ENCODE measurements at places on chromosomes 1 and 21.

DNA sequence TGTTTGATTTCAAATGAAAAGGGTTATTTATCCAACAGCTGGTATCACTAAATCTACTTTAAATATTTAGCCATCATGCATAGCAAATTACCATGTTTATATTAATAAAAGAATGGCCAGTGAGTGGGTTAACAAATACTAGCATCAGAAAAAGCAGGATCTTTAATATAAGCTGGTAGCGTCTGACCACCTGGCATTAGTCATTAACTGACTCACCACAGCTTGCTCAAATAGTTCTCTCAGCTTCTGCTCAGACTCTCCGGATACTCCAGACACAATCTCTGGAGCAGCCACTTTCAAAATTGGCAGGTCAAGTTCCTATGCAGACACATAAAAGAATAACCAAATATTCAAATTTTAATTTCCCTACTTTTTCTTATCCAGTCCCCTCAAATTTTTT is 29.6 kb downstream of the NVL start:
- DNase-seq = no peak

DNA sequence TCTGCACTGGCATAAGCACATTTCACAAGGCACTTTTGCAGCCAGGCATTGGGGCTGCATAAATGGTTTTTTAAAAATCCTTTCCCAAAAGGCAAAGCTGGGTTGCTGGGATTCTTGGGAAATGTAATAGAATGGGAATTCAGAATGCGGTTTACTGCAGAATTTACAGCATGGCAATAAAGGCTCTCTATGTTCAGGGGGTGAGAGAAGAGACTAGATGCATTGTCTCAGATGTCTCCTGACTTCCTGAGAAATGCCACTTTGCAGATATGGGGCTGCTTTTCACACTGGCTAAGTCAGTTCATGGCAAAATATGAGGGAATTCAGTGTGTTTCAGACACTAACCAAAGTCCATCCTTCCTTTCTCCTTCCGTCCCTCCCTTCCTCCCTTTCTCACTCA is 13.5 kb downstream of the FCGR2B start:
- no peak for DNase-seq

- no peak for DNase-seq
These were observed 4.3 kb downstream of the SLC45A3 start for GRCh38 chr1:205676002-205676401.

GRCh38 chr1:184987696-184988095 is 13.4 kb upstream of the NIBAN1 start:
- no peak for DNase-seq

GRCh38 chr21:42733037-42733627 is 79.7 kb downstream of the PDE9A start:
- DNase-seq = no peak

GRCh38 chr1:56496821-56497772 is 82.3 kb downstream of the PLPP3 start:
- no peak for DNase-seq

DNA sequence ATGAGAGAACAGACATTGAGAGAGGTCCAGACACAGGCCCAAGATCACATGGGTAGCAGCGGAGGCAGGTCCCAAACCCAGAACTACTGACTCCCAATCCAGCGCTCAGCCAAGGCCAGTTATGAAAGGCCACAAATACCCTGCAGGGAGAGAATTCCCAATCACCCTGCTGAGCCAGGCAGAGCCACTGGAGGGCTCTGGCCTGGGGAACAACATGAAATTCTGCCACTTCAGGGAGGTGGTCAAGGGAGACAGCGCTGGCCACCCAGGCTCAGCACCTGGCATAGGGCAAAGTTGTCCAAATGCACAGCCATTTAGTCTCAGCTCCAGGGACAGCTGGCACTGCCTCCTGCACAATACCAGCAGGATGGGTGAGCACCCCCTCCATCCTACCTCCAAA is 27.5 kb downstream of the SLC9A1 start:
- DNase-seq = no peak

GRCh38 chr1:203629507-203630082 is 3.0 kb downstream of the ATP2B4 start:
- no peak for DNase-seq

DNA sequence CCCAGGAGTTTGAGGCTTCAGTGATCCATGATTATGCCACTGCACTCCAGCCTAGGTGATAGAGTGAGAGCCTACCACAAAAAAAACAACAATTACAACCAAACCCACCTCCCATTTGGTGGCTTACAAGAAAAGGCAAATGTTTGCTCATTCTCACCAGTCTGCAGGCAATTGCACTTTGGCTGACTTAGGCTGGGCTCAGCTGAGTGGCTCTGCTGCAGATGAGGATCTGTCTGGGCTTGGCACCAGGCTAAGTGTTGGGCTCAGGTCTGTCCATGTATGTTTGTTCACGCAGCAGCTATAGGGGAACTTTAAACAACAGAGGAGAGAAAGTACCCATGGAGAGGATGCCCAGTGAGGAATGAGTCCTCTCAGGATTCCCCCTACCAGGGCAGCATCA is 28.0 kb upstream of the COA6 start:
- DNase-seq = no peak

GRCh38 chr21:45097827-45098387 is 23.5 kb downstream of the ADARB1 start:
- DNase-seq = no peak

DNA sequence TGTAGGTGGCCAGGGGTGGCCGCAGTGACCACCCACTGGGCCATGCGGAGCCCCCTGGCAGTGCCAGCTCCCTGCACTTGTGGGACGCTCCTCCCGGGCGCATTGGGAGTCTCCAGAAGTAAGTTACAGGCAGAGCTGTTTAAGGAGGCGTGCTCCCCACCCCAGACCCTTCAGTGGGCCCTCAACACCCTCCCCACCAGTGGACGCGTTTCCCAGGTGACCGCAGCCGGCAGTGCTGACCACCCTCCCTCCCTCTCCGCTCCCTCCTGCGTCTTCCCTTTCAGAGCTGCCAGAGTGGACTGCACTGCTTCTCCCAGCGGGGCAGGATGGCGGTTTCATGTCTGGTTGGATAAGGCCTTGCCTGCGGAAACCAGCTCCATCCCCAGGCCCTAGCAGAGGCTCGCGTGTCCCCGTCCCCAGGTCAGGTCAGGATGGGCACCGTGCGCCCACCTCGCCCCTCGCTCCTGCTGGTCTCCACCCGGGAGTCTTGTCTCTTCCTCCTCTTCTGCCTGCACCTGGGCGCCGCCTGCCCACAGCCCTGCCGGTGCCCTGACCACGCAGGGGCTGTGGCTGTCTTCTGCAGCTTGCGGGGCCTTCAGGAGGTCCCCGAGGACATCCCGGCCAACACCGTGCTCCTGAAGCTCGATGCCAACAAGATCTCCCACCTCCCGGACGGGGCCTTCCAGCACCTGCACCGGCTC is 1.1 kb downstream of the LRRC3 start:
- no peak for DNase-seq

GRCh38 chr1:229430761-229431283 is 3.1 kb downstream of the ACTA1 start:
- DNase-seq = no peak

DNA sequence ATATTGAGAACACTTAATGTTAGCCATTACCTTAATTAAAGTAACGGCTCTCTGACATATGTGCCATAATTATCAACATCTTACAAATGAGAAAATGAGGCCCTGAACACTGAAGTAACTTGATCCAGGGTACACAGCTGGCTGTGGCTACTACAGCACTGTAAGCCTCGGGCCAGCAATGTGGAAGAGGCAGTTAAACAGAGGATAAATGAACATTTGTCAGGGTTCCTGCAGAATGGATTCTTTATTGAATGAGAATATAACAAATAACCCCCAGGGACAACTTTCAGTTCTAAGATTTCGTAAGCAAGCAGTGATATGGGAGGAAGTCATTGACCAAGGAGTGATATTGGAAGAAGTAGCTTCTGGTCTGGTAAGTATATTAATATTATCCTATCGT is 70.5 kb upstream of the SCYL3 start:
- no peak for DNase-seq

GRCh38 chr1:203335503-203335902 is 15.4 kb downstream of the FMOD start:
- no peak for DNase-seq

DNA sequence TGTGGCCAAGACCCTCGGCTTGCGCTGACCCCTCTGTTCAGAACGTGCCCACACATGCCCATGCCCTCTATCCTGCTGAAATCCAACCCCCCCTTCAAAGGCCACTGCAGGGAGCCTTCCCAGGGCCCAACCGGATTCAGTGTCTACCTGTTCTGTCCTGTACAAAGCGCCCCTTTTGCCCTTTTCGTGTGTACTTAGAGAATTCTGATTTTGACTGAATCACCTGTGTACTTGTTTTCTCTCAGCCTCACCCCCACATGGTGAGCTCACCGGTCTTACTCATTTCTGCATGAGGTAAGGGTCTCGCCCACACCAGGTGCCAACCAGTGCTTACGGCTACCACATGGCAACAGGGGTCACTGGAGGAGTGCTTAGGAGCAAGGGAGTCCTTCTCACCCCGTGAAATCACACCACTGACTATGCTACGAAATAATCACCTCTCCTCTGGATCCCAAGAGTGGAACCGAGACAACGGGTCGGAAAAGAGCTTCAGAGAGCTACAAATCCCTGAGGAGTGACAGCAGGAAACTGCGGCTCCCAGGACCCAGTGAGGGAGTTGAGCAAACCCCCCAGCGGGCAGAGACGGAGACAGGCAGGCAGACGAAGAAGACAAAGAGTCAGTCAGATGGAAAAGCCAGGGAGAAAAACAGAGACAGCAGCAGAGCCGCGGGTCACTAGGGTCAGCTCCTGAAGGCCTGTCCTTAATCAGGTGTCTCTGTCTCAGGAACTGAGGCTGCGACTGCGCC is 2.1 kb upstream of the S100A2 start:
- DNase-seq = no peak

DNA sequence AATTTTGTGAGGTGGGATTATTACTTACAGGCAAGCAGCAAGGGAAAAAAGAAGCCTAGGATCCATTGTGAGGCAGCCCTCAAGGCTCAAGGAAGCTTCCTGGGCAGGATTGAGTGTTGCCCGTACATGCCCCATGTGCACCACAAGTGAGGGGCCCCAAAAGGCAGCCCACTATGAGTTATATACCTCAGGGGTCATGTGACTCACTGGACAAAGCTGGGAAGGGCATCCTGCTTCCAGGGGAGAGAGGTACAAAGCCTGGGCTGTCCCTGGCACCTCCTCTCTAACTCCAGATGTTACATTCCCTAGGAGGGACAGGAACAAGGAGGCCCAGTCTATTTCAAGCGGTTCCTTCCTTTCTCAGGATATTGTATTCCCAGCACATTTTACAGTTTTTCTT is 34.0 kb upstream of the CD1D start:
- DNase-seq = no peak

DNA sequence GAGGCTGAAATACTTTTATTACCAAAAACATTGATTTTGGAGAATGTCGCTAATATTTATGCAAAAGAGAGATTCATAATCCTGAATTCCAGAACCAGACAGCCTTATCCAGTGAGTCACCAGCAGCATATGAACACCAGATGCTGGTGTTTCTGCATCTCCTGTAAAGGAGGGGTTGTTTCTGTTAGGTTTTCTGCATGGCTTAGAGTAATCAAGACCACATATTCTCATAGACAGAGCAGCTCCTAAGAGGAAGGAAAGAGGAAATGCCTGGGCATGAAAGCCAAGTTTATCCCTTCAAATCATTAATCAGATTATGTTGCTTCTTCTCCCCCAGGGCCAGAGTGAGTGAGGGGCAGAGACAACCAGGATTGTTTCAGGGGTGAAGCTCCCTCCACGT is 86.2 kb downstream of the NGF start:
- no peak for DNase-seq

GRCh38 chr1:24413350-24414163 is at the start of gene STPG1:
STPG1 (minus strand) TSS chr1:24413782; CDS start chr1:24401388, 12,394 bp downstream.
- DNase-seq = peak; percentile 44

GRCh38 chr1:212413902-212414327 is 771 bp downstream of the PACC1 start:
- no peak for DNase-seq

DNA sequence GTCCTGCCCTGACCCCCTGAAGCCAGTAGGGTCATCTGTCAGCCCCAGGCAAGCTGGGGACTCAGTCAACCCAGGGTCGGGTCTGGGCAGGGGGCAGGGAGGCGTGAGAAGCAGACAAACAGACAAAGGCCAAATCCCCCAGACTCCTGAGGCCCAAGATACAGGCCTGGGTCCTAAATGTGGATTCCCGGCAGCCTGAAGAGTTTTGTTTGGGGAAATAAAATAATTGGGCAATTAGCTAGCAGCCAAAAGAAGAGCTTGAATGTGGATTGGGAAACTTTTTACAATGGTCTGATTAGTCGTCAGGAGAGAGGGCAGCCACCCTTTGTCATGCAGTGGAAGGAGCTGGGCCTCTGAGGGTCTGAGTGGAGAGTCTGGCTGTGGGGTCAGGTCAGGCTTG is 4.5 kb upstream of the LEFTY2 start:
- no peak for DNase-seq

DNA sequence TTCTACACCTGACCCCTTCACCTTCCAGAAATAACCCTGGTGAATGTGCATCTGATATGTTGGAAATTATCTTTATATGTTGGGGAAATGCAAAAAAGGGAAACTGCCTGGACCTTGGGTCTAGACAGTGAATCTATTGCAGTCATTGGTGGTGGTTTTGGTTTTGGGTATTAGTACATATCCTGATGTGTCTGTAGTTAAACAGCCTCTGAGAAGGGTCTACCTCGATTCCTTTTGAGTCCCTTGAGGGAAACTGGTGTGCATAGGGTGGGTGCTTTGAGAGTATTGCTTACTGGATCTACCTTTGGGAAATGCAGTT is 127.3 kb upstream of the KIAA0040 start:
- DNase-seq = no peak

- no peak for DNase-seq
These were observed 440.8 kb upstream of the ZP4 start for GRCh38 chr1:238331557-238331956.

DNA sequence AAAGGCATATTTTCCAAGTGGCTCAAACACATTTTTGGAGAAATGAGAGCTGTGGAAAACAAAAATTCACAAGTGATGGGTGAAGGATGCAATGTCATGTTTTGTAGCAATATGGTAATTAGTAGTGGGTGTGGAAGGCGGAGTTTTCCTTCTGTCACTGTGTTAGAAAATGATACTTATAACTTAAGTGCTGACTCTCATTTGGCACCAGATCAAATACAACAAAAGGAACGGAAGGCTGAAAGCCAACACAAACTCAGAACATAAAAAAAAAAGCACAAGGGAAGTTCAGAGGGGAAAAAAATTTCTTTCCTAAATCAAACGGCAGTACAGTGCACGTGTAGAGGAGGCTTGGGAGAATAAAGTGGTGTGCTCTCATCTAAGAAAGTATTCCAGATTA is at the start of gene TNFSF18:
Gene TNFSF18 (minus strand): TSS at position 77 of the 400 bp plus-strand sequence. CDS start 45 bp downstream, at position 32.
- DNase-seq = no peak
